Nucleus accumbens (tissue), 56 donors: ENCODE measurements at places on chromosomes 5 and 9.

GRCh38 chr5:65481171-65481581 is 544 bp downstream of the ADAMTS6 start:
- no peak for DNase-seq

DNA sequence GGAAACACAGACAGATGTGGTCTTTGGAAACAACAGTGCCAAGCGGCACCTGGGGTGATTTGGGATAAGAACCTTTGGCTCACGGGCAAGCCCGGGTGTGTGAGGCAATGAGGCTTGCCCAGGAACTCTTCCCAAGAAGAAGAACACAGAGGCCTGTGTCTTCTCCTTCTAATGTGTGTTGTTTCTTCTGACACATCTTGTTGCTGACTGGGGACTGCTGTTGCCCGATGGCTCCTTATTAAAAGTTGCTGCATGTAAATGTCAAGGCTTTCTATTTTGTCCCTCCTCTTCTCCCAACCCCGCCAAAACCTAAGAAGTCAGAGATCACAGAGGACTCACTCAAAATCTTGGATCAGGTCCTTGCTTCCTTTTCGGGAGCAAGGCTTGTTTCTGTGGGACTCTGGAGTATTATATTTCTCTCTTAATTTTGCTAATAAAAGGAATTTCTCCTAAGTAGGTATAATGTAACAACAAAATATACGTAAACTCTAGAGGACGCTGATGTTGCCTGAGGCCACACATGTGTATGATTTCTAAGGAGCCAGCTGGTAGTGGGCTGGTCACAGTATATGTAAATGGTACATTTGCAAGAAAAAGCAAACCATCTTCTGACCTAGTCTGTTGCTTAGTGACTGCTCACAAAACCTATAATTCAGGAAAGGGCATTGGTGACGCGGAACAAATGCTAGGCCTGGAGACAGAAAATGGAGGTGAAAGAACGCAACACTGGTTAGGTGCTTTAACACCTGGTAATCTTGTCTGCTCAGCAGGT is 232.5 kb downstream of the GADD45G start:
- no peak for DNase-seq

GRCh38 chr5:134523543-134524271 is 1.8 kb upstream of the JADE2 start:
- DNase-seq: no peak

DNA sequence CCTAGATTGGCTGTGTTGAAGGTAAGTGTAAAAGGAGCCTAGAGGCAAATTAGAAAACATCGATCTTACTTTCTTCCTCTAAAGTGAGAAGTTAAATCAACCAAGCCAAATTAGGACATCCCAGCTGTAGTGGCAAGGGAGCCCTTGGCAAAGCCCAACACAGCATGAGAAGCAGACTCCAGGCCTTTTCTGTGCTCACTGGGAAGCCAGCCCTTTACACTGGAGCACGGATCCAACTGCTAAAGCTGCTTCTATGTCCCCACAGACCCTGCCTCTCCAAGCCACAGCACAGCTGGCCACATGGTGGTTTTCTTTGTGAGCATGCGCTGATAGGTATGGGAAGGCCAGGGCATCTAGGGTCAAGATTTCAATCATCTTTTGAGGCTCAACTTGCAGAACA is 94.1 kb downstream of the APBA1 start:
- DNase-seq: no peak

DNA sequence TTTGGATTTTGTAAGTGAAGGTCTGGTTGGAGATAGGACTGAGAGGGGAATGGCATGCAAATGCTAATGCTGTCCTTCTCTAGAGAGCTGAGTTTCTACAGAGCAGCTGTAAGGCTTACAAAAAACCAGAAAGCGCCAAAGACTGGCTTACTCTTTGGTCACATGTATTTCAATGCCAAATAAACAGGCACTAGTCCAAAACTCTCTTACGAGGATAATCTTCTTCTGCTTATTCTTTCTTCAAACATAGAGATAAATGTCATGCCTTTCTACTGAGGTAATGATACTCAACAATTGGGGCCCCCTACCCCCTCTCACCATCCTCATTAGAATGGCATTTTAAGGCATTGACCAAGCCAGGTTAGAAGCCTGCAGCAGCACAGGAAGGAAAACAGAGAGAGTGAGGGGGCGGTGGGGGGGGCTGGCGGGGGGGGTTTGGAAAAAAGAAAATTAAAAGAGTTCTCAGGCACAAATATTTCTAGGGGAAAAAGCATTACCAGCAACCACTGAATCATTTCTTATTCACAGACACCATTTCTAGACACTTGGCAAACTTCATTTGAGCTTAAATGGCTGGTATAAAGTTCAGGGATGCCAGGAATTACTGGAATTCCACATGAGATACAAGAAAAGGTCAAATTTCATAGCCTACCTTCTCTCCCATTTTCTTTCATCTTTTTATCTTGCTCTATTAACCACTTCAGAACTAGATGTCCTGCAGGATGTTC is 34.0 kb downstream of the PUM3 start:
- DNase-seq: no peak

DNA sequence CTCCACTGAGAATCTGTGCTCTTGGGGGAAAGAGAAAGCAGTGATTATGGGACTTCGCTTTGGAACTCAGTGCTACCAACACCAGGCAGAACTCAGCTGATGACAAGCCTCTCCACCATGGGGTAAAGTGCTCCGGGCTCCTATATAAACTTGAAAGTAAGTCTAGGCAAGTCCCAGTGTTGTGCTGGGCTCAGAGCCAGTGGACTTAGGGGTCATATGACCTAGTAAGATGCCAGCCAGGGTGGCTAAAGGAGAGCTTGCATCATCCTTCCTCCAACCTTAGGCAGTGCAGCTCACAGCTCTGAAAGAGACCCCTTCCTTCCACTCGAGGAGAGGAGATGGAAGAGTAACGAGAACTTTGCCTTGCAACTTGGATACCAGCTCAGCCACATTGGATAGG is 35.1 kb upstream of the FREM1 start:
- no peak for DNase-seq
